ENCODE measurements at places on chromosomes 6 and 20.

DNA sequence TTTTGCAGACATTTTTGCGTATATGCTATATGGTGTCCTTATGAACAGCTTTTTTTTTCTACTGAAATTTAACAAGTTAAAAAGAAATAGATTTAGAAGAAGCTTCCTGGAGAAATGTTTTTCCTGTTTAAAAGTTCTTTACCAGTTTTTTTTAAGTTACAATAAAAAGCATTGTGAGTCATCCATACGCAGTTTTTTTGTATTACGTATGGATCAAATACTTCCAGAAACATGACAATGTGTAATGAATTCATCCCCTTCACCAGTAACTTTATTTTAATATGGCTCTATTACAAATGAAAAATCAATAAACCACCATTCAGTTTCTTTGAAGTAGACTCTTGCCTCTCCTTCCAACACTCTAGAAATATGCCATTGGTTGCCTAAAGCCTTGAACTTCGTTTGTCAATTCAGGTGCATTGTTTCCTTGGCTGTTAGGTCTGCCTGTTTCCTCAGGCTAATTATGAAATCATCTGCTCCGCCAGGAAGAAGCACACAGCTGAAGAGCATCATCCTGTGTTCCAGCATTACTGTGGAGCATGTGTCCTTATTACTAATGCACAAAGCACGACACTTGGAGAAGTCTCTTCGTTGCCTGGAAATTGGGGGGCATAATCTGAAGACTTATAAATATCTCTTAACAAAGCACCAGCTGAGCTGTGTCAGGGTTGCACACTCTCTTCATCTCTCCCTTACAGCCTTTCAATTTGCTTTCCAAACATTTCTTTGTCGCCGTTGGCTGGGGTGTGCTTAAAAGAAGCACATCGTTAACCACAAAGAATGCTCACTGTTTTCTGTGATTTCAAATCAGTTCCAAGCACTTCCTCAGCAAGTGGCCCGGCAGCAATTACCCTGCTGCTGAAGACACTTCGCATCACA is 9.6 kb downstream of the MOXD1 start:
- DNase-seq = no peak

DNA sequence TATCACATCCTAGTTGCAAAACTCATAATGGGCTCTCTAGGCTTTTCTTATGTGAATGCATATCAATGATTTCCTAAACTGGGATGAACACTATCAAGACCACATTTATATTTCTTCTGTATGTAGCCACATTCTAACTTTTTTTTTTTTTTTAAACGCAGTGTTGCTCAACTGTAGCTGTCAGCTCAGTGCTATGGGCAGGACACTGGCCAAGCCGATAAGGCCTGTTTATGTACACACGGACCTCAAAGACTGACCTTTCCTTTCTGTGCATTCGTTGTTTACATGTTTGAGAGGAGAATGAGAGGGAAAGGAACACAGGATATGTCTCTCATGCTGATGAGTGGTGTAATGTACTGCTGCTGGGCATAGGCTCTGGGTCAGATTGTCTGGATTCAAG is 75.1 kb upstream of the B3GAT2 start:
- no peak for DNase-seq

GRCh38 chr6:151255811-151256210 is 16.0 kb downstream of the AKAP12 start:
- DNase-seq = no peak

DNA sequence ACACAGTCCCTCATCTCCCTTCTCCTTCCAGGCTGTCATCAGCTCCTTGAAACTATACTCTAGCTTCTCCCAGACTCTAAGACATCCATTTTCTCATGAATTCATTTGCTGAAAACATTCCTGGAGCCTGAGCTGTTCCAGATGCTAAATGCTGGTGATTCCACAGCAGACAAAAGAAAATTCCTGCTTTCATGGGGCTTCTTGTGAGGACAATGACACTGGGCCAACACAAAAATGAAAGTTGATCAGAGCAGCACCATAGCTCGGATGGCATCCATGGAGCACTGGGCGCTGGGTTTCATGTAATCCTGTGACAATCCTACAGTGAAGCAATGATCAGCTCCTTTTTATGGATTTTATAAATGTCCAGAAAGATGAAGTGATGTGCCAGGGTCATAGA is 47.4 kb upstream of the STX16 start:
- DNase-seq = no peak

GRCh38 chr6:51350308-51350904 is 531.7 kb downstream of the TFAP2B start:
- no peak for DNase-seq

DNA sequence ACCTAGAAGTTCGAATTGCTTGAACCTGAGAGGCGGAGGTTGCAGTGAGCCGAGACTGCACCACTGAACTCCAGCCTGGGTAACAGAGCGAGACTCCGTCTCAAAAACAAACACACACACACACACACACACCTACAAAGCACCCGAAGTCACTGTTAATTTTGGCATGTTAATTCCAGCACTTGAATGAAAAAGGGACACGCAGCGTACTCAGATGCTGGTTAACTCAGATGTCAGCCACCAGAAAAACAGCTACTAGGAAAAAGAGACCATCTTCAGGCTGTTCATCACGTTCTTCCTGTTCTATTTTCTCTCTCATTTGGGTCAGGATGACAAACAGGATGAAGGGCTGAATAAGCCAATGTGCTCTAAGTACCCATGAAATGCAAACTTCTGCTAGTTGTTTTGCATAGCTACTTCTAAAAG is 46.9 kb downstream of the BLOC1S5 start:
- no peak for DNase-seq

DNA sequence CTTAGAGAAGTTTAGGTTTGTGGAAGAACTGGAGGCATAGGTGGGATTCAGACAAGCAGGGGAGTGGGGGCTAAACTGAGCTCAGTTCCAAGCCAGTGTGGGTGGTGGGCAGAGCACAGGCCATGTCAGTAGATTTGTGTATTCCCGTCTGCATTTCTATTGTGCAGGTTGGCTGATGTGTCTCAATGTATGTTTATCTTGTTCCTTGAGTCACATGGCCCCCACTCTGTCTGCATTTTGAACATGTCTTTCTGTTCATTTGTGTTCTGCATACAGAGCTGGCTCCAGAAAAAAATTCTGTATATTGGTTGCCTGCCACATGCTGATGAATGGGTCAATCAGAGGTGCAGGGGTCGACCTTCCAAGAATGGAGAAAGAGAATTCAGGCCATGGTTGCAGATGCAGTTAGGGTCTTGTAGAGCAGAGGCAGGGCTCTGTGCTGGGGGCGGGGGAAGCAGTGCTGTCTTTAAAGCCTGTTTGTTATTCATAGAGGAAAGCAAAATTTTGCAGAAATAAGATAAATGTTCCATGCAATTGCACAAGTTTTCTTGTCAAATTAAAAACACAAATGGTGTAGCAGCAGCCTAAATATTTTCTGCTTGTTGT is 166.7 kb downstream of the CDH26 start:
- DNase-seq = no peak

DNA sequence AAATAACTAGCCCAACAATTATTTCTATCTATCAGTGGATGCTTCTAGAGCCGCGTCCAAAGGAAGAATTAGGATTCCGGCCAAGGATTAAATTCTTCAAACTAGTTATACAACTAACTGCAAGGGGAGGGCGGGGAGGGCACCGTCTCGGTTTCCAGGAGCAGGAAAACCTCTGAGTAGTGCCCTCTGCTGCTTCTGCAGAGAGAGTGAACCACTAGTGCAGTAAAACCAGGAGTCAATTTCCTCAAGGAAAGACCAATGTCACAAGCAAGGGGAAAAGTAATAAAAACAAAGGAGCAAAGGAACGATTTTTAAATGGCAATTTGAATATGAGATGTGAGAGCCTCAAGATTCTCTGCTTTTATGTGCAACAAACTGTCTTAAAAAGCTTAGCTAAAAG is 16.5 kb upstream of the UBE2J1 start:
- no peak for DNase-seq

DNA sequence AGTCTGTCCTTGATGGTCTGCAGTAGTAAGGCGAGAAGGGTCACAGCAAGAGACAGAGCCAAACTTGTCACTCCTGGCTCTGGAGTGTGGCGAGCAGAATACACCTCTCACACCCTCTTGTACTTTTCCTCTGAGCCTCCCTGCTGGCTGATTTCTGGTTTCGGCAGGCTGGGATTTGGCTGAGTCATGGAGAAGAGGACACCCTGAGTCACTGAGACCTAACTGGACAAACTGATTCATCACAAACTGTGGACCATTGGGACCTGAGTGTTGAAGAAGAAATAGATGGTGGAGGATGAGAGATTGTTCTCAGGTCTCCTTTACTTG is 101.7 kb downstream of the F13A1 start:
- no peak for DNase-seq

GRCh38 chr6:117930645-117931044 is 23.6 kb downstream of the SLC35F1 start:
- no peak for DNase-seq

GRCh38 chr20:32357375-32357868 is 709 bp upstream of the ASXL1 start:
- no peak for DNase-seq

Measured in T-helper 22 cell (primary cell).